Activated CD4-positive, alpha-beta T cell treated with anti-CD3 and anti-CD28 coated beads, Interleukin-2, amount 10 ng/mL, durations not matched to agents 24 days and 14 days (primary cell): ENCODE measurements at places on chromosomes 5 and 9. TPM values are rescaled to one million over a fixed set of nuclear protein-coding genes. Genes with fewer than 3 reads are reported as not detected.

NR5A1 gene
- total RNA-seq = not detected in 2 replicates

CD74 gene
- total RNA-seq = 322 and 325 TPM in 2 replicates

PCDHGA2 gene
- total RNA-seq = 0.07 and 0.12 TPM in 2 replicates

BNIP1 gene
- 20.9 and 26.5 TPM in 2 replicates for total RNA-seq

FCN2 gene
- total RNA-seq = not detected in 2 replicates

LSM11 gene
- total RNA-seq = 8.6 and 9.2 TPM in 2 replicates

DNA sequence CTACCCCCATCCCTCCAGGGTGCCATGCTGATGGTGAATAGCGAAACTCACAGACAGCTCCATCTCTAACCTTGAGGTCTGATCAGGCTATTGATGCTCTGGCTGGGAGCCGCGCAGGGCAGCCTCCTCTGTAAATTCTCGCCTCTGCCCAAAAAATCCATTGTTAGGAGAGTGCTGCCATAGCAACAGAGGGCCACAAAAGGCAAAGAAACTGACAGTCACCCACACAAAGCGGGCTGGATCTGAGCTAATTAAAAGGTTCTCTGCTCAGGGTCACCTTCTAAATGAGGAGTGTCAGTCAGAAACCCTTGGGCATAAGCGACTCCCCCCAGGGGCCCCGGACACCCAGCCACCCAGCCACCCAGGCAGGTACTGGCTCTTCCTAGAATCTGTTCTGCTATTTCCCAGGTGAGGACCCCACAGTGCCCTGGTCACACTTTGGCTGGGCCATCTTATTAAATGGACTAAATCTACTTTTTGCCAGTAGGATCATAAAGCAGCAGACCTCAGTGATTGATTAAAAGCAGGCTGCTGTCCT is 126.7 kb downstream of the MED10 start:
- no peaks in the 10 kb centered on the region for H3K36me3 ChIP-seq
- H3K27ac ChIP-seq = no peak overlapping the region
- H3K27me3 ChIP-seq = no peaks in the 10 kb centered on the region
- H3K4me3 ChIP-seq = no peak overlapping the region

- DNase-seq = no peak
- no peaks in the 10 kb centered on the region for H3K27me3 ChIP-seq
- no peak overlapping the region for H3K27ac ChIP-seq
- no peak overlapping the region for H3K4me3 ChIP-seq
Measured at GRCh38 chr9:16545639-16546038, 324.8 kb downstream of the BNC2 start.

- H3K36me3 ChIP-seq = peaks cover 4% of the 10 kb centered on the region
- no peak overlapping the region for H3K27ac ChIP-seq
- no peak overlapping the region for H3K4me3 ChIP-seq
- H3K27me3 ChIP-seq = no peaks in the 10 kb centered on the region
Measured at GRCh38 chr9:94767331-94768072, 41.0 kb downstream of the AOPEP start.

DNA sequence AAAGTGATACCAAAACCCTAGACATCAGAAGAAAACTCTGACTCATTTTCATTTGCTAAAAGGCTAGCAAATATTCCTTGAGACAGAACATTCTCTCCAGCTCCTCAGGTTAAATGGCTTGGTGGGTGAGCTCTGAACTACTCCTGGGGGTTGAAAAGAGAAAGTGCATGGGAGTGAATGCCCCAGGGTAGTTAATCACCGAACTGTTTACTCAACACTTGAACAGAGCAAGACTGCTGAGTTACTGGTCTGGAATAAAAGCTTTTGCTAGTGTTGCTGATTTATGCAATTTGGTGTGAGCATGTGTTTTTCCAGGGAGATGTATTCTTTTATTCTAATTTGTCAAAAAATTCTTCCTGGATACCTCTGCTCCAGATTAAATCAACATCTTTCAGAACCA is 88.3 kb upstream of the PRDM9 start:
- H3K36me3 ChIP-seq = no peaks in the 10 kb centered on the region
- no peaks in the 10 kb centered on the region for H3K27me3 ChIP-seq
- no peak overlapping the region for H3K4me3 ChIP-seq
- H3K27ac ChIP-seq = no peak overlapping the region
- no peak for DNase-seq

DNA sequence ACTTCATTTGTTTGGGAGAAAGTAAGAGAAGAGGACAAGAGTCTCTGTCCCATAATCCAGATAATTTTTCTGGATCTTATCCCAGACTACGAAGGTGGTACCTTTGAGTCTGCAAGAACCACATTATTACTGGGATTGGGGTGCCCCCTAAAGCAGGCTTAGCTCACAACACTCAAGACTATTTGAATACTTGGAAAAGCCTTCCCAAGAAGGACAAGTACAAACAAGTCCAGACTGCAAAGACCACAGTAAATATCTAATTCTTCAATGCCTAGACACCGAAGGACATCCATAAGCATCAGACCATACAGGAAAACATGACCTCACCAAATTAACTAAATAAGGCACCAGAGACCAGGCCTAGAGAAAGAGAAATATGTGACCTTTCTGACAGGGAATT is 40.2 kb upstream of the TMED7 start:
- peaks cover 24% of the 10 kb centered on the region for H3K27me3 ChIP-seq
- no peaks in the 10 kb centered on the region for H3K36me3 ChIP-seq
- H3K27ac ChIP-seq = no peak overlapping the region
- no peak for DNase-seq
- H3K4me3 ChIP-seq = no peak overlapping the region

- no peaks in the 10 kb centered on the region for H3K36me3 ChIP-seq
- no peak overlapping the region for H3K27ac ChIP-seq
- no peak overlapping the region for H3K4me3 ChIP-seq
Measured at GRCh38 chr9:27391040-27391895, 94.3 kb upstream of the EQTN start.

DNA sequence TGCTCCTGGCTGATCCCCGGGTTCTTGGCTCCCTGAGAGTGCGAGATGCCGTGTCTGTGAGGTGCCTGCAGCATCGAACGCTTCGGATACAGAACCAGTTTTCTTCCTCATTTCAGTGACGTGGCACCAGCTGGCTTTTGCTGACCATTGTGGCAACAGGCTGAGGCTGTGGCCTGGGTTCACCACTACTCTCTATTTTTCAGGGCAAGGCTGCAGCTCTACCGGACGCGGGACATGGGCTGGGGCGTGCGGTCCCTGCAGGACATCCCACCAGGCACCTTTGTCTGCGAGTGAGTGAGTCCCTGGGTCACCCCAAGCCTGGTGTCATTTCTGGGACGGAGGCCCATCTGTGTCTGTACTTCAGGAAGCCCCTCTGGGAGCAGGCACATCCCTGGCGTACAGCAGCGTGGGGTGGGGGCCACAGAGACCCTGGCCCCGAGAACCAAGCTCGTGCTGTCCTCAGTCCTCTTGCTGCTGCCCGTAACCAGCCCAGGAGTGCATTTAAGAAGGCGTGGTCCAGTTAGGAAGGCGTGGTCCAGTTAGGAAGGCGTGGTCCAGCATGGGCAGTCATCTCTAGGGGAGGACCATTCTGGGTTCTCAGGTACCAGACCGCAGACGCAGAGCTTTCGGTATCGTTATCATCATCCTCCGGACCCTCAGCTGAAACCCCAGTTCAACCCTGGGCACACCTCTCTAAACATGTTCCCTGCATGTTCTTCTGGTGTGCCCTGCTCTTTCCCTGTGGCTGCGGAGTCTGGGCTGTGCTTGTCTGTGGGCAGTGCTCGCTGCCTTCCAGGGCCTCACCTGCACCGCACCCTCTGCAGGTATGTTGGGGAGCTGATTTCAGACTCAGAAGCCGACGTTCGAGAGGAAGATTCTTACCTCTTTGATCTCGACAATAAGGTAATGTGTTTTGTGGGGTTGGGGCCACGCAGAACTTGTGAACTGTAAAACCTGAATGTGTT is 60.1 kb upstream of the CACNA1B start:
- no peaks in the 10 kb centered on the region for H3K27me3 ChIP-seq
- no peaks in the 10 kb centered on the region for H3K4me1 ChIP-seq
- H3K4me3 ChIP-seq = no peak overlapping the region
- H3K27ac ChIP-seq = no peak overlapping the region
- no peak for DNase-seq

- H3K27me3 ChIP-seq = no peaks in the 10 kb centered on the region
- no peak for DNase-seq
- H3K4me3 ChIP-seq = no peak overlapping the region
Measured at GRCh38 chr9:108049671-108050494, 560.3 kb upstream of the KLF4 start.

- H3K4me1 ChIP-seq = no peaks in the 10 kb centered on the region
- H3K27ac ChIP-seq = no peak overlapping the region
- DNase-seq = no peak
Measured at GRCh38 chr5:175202463-175203068, 241.4 kb downstream of the DRD1 start.

- H3K4me1 ChIP-seq = peaks cover 12% of the 10 kb centered on the region
- peak within 1 kb of the TSS; percentile 20 for H3K27ac ChIP-seq
- H3K27me3 ChIP-seq = peaks cover 37% of the 10 kb centered on the region
- peak within 1 kb of the TSS; percentile 81 for H3K4me3 ChIP-seq
- H3K36me3 ChIP-seq = no peaks in the 10 kb centered on the region
- peak; percentile 81 for DNase-seq
Measured at GRCh38 chr9:128420651-128421481, at the start of gene CERCAM. CERCAM (plus strand) TSS chr9:128420857; CDS start chr9:128420878, 21 bp downstream.

GRCh38 chr9:114709636-114710035 is 27.6 kb upstream of the TEX48 start:
- DNase-seq = no peak
- peaks cover 63% of the 10 kb centered on the region for H3K4me1 ChIP-seq
- H3K36me3 ChIP-seq = peaks cover 36% of the 10 kb centered on the region
- H3K27me3 ChIP-seq = no peaks in the 10 kb centered on the region

DNA sequence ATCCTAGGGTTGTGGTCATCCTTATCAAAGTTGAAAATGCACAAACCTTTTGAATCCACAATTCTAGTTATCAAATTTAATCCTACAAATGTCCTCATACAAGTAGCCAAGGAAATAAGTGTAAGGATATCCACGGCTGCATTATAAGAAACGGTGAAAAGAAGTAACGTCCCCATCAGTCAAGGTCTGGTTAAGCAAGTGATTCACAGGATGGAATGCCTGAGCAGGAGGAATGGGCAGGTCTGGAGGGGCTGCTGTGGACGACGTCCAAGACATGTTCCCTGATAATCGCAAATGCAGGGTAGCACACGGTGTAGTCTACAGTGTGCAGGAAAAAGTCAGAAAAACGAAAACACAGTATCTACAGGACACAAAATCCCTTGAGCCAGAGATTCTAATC is 118.6 kb downstream of the ADAMTS2 start:
- DNase-seq = no peak
- no peak overlapping the region for H3K27ac ChIP-seq
- no peaks in the 10 kb centered on the region for H3K4me1 ChIP-seq
- no peaks in the 10 kb centered on the region for H3K27me3 ChIP-seq
- H3K4me3 ChIP-seq = no peak overlapping the region

DNA sequence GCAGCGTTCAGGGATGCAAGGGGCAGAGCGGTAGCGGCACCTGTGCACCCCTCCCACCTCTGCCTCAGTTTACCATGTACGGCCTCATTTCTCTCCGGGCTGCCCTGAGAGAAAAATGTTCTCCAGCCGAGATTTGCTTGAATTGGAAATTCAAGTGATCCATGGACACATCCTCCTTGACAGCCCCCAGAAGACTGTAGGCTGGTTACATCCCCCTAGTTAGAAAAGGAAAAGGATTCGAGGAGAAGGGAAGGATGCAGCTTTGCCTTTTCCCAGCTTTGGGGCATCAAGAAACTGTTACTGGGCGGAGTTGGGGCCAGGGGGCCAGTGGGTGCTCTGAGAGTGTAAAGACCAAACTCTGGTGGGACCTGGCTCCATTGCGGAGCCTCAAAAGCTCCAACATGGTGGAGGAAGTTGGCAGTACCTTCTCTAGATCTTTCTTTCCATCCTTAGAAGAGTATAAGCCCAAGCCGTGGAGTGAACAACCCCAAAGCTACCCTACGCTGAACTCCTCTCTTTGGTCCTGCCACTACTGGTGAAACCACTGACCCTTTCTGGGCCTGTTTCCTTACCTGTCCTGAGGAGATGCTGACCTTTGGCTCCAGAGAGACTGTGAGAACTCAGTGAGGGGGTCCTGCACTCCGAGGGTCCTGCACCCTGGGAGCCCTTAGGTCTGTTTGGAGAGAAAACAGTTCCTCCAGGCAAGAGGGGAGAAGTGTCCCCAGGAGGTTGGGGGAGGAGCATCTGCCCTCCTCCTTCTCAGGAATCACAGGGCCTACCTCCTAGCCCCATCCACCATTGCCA is 1.0 kb upstream of the BARX1 start:
- H3K36me3 ChIP-seq = peaks cover 8% of the 10 kb centered on the region
- no peak overlapping the region for H3K27ac ChIP-seq
- no peak for DNase-seq

- H3K36me3 ChIP-seq = no peaks in the 10 kb centered on the region
- no peak overlapping the region for H3K27ac ChIP-seq
- no peaks in the 10 kb centered on the region for H3K27me3 ChIP-seq
- H3K4me1 ChIP-seq = no peaks in the 10 kb centered on the region
- no peak overlapping the region for H3K4me3 ChIP-seq
Measured at GRCh38 chr9:28892538-28892937, 1319.3 kb upstream of the C9orf72 start.

GRCh38 chr5:76145945-76146344 is 62.8 kb downstream of the SV2C start:
- H3K4me1 ChIP-seq = no peaks in the 10 kb centered on the region
- H3K36me3 ChIP-seq = no peaks in the 10 kb centered on the region
- no peak overlapping the region for H3K27ac ChIP-seq
- peak; percentile 61 for DNase-seq
- H3K4me3 ChIP-seq = no peak overlapping the region

DNA sequence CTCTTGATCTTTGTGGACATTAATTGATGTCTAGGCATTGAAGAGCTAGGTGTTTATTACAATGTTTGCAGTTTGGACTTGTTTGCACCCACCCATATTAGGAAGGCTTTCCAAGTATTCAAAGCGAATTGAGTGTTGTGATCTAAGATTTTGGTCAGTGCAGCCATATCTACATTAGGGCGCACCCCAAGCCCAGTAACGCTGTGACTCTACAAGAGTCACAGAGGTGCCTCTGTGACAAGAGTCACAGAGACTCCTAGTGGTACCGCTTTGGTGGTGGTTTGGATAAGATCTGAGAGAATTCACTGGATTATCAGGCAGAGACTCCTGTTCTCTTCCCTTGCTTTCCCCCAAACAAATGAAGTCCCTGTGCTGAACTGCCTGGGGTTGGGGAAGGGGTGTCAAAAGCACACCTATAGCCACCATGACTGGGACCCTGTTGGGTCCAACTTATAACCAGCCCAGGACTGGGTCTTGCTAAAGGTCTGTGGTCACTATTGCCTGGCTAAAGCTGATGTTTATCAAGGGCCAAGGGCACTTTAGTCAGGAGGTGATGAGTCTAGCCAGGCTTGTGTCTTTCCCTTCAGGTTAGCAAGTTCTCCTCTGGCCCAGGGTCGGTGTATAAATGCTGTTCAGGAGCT is 114.1 kb upstream of the RIOK2 start:
- no peak for DNase-seq
- H3K4me3 ChIP-seq = no peak overlapping the region
- H3K4me1 ChIP-seq = no peaks in the 10 kb centered on the region

- peaks cover 5% of the 10 kb centered on the region for H3K4me1 ChIP-seq
- no peak for DNase-seq
- H3K27me3 ChIP-seq = peaks cover 15% of the 10 kb centered on the region
- no peak overlapping the region for H3K4me3 ChIP-seq
Measured at GRCh38 chr9:99601571-99602111, 220.0 kb upstream of the NR4A3 start.

- H3K4me1 ChIP-seq = no peaks in the 10 kb centered on the region
- H3K36me3 ChIP-seq = no peaks in the 10 kb centered on the region
- no peak overlapping the region for H3K4me3 ChIP-seq
- no peak for DNase-seq
- peaks cover 55% of the 10 kb centered on the region for H3K27me3 ChIP-seq
Measured at GRCh38 chr5:135189024-135189423, 155.0 kb upstream of the PITX1 start.
